ENCODE measurements at places on chromosomes 7 and 10. TPM values are rescaled to one million over a fixed set of nuclear protein-coding genes. Genes with fewer than 3 reads are reported as not detected.
A peak's percentile ranks its signal among the peaks of the same experiment; 100 is the strongest.

The PPP1R17 gene
- polyA plus RNA-seq = not detected

The TMEM243 gene
- polyA plus RNA-seq = 195 TPM

The OR2A7 gene
- 0.86 TPM for polyA plus RNA-seq

The GDF2 gene
- not detected for polyA plus RNA-seq

GRCh38 chr7:111741811-111742240 is 179.5 kb upstream of the IMMP2L start:
- no peaks in the 10 kb centered on the region for H3K36me3 ChIP-seq
- no peaks in the 10 kb centered on the region for H3K4me1 ChIP-seq
- DNase-seq = peak; percentile 33

GRCh38 chr7:16647435-16647960 is 1.5 kb downstream of the BZW2 start:
- H3K4me1 ChIP-seq = peaks cover 73% of the 10 kb centered on the region
- H3K27ac ChIP-seq = no peak overlapping the region

DNA sequence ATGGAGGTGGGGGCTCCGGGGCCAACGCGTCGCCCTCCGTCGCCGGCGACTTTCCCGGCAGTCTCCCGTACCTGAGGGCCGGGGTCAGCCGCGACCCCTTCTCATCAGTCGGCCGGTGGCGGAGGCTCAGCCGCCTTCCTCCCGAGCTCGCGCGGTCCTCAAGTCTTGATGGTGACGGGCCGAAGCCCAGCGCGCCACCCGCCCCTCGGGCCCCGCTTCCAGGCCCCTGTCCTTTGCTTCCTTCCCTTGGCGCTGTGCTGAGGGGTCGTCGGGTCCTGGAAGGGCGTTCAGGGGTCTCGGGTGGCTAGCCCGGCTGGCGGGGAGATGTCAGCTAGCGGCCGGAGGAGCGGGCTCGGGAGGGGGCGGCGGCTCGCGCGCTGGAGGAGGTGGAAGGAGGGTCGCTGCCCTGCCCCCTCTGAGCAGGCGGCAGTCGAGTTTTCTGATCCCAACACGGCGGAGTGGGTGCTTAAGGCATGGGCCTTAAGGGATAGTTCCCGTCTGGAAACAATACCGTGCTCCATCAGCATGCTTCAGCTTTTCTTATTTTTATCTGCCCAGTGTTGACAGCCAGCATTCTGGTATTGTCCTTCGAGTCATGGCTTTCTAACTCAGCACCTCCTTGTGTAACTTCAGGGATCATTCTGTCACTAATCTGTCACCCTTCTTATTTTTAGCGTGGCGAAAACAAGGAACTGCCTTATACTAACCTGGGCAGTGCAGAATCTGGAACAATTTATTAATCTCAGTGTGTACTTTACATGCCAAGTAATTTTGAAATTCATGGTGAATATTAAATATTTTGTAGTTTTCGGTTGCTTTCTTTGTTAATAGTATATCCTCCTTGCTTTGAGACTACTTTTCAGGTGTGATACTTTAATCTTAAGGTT is 748 bp downstream of the PHTF2 start:
- H3K27ac ChIP-seq = peak overlapping the region; percentile 98
- peaks cover 5% of the 10 kb centered on the region for H3K36me3 ChIP-seq
- no peaks in the 10 kb centered on the region for H3K27me3 ChIP-seq
- H3K4me1 ChIP-seq = peaks cover 67% of the 10 kb centered on the region
- H3K4me3 ChIP-seq = peak overlapping the region; percentile 88
- peak; percentile 33 for DNase-seq

- H3K4me1 ChIP-seq = no peaks in the 10 kb centered on the region
- no peak overlapping the region for H3K4me3 ChIP-seq
- no peaks in the 10 kb centered on the region for H3K36me3 ChIP-seq
Observed at GRCh38 chr7:117146059-117146458, 176.8 kb downstream of the WNT2 start.

GRCh38 chr10:88012641-88013040 is 149.2 kb downstream of the PTEN start:
- no peaks in the 10 kb centered on the region for H3K27me3 ChIP-seq
- no peaks in the 10 kb centered on the region for H3K36me3 ChIP-seq
- no peak overlapping the region for H3K27ac ChIP-seq
- no peaks in the 10 kb centered on the region for H3K4me1 ChIP-seq
- no peak for DNase-seq

- H3K4me1 ChIP-seq = no peaks in the 10 kb centered on the region
- H3K4me3 ChIP-seq = no peak overlapping the region
- H3K36me3 ChIP-seq = no peaks in the 10 kb centered on the region
Observed at GRCh38 chr10:4254101-4254994, 469.3 kb upstream of the KLF6 start.

All from naive B cell (primary cell).